ENCODE measurements at places on chromosomes 4 and X. TPM values are rescaled to one million over a fixed set of nuclear protein-coding genes. Genes with fewer than 3 reads are reported as not detected.

Gene EDA2R
- total RNA-seq, result 1.2 TPM

Gene LIMCH1
- total RNA-seq, result 113 TPM

Gene ARAP2
- total RNA-seq, result 13.5 TPM

Gene ERAS
- not detected for total RNA-seq

Gene CD38
- total RNA-seq, result 30.4 TPM

Gene ANTXR2
- 197 TPM for total RNA-seq

Gene RCHY1
- total RNA-seq, result 30.4 TPM

Gene SUPT20HL2
- total RNA-seq, result not detected

Gene SHISA3
- total RNA-seq, result 0.48 TPM

Gene HPGD
- total RNA-seq, result 12.9 TPM

Gene GPR82
- 0.42 TPM for total RNA-seq
